Kasumi-1 (cell line): ENCODE measurements at places on chromosomes 5 and 9.

GRCh38 chr5:34580983-34581382 is 75.1 kb upstream of the RAI14 start:
- DNase-seq = no peak

DNA sequence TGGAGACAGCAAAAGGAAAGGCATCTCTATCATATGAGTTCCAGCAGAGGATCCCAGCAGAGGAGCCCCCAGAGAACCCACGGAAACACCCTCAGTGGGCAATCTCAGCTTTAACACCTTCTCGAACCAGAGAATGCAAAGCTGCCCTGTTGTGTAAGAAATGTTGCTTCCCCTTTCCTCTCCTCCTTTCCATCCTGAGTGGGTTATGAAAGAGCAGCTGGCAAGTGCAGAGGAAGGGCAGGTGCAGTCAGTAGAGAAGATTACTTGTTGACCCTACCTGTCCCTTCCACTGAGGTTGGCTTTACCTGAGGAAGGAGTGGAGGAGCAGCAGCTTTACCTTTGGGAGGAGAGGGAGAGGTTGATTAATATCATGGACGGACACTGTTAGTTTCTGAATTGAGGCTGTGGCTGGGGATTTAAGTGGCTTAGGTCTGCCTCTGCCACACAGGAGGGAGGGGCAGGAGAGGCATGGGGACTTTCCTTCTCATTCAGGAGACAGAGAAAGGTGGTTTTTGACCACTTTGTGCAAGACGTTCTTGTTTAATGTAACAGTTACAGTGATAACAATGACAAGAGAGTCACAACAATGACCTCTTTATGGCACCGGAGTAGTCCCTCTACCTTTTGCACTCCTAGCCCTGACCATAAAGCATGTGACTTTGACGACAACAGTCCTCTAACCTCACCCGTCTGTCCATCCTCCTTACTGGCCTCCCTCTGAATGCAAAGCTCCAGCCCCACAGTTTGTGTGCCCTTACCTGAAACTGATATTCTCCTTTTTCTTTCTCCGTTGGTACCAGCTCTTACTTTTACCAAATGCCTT is 254.8 kb downstream of the NSG2 start:
- DNase-seq = no peak

DNA sequence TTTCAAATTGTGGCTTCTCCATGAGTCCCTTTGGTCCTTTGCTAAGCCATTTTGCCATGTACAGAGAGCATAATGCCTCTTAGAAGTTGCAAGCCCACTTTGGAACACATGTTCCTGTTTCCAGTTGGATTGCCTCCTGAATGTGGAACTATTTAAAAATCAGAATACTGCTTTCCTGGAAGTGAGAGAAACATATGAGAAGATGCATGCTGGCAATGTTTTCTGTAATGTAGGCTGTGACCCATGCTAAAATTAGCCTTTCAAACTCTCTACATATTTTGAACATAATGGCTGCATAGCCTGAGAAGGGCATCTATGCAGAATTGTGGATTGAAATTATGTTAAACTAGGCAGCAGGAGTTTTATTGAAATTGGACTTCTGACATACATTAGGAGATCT is 175.5 kb upstream of the PAPPA start:
- no peak for DNase-seq

DNA sequence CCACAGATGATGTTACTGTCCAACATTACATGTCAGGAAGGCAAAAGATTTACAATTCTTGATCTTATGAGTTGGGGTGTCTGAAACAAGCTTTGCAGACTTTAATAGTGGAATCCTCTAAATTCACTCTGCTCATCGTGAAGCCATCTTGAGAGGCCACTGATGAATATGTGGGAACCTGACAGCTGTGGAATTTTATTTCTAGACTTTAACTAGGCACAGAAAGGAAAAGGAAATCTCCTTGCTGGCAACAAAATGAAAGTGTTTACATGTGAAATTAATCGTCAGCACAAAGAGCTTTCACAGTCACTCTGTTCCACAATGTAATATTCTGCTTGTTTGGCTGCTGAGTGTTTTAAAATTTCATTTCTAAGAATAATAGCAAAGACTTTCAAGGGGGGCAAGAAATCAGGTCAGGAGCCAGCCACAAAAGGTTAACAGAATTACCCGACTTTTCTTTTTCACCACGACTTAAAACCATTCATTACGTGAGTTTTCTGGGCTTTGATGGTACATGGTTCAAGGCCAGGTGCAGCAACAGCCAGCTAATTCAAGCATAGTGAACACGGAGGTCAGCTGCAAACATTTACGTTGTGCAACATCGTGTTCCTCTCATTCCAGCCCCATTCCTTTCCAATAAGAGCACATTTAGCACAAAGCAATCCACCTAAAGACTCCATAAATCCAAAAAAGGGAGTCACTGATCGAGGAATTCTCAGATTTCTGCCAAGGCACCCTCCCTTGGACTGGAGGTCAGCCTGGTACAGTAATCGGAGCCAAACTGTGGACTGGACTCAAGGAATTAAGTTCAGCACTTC is 14.6 kb downstream of the NREP start:
- DNase-seq = no peak

DNA sequence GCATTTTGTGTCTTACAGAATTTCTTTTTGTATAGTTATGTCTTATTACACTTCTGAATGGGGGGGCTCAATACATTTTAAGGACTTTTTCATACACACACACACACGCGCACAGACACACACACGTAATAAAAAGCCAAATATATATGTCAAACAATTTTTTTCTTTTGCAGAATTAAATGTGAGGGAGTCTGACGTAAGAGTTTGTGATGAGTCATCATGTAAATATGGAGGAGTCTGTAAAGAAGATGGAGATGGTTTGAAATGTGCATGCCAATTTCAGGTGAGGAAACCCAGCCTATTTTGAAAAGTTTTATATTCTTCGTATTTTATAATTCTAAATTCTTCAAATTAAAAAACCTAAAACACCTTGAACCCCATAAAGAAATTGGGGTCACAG is 25.6 kb downstream of the TMEFF1 start:
- no peak for DNase-seq

- DNase-seq = peak; percentile 51
Measured at GRCh38 chr5:100898504-100899346, 4.4 kb downstream of the ST8SIA4 start.

DNA sequence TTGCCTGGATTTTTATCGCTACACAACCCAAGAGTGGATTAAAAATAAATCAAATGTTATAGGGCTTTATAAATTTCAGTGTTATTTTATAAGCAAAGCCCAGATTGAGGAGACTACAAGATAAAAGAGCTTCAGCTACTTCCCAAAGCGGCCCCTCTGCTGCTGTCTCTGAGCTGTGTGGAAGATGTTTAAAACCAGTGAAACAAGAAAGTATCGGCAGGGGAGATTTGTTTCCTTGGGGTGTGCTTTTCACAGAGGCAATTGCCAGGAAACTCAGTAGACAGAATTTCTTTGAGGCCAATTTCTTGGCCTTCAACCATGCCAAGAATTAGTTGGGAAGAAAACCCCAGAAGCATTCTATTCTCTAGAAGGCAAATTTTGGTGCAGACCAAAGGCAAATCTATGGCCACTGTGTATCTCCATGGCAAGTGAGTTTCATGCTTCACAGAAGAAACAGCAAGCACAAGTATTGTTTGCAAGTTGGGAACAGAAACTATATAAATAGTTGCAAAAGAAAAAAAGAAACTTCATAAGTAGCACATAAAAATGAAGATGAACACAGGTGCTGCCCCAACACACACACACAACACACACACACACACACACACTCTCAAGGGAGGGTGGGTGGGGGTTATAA is 197.2 kb downstream of the PARP8 start:
- DNase-seq = no peak

DNA sequence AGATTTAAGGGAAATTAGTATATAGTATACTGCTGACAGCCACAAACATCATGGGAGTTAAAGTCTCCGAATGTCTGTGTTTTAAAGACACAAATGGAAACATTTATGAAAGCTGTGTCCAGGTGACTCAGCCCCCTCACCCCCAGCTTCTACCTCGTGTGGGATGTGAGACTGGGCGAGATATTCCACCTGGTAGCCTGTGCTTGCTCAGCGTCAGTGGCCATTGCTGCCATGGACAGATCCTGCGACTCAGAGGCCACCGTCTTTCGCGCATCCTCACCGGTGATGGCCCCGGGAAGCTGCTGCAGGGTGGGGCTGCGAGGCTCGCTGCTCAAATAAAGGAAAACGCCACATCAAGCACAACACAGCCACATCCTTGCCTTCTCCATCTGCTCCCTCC is 31.2 kb upstream of the EXOC3 start:
- no peak for DNase-seq

GRCh38 chr5:179734536-179735164 is 2.0 kb downstream of the MAML1 start:
- no peak for DNase-seq

- DNase-seq = no peak
Measured at GRCh38 chr9:136403915-136404800, 4.2 kb upstream of the SNAPC4 start.

- no peak for DNase-seq
Measured at GRCh38 chr5:86228147-86228546, 389.6 kb upstream of the COX7C start.

GRCh38 chr5:2181557-2181956 is 298.8 kb upstream of the IRX4 start:
- DNase-seq = no peak

DNA sequence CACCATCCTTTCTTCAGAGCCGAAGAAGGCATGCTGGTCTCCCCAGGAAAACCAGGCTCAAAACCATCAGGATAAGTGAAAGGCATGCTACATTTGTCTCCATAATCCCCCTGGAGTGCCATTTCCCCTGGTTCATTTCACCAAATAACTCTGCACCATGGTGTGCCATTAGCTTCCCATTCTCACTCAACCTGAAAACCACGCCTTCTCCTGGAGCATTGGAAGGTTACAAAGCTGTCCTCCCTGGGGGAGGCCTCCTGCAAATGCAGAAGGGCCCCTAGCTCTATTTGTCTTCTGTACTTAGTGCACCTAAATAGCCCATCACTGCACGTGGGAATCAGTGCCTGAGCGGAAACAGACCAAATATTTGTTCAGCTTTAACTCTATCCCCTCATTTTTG is 90.2 kb upstream of the ICE1 start:
- no peak for DNase-seq

DNA sequence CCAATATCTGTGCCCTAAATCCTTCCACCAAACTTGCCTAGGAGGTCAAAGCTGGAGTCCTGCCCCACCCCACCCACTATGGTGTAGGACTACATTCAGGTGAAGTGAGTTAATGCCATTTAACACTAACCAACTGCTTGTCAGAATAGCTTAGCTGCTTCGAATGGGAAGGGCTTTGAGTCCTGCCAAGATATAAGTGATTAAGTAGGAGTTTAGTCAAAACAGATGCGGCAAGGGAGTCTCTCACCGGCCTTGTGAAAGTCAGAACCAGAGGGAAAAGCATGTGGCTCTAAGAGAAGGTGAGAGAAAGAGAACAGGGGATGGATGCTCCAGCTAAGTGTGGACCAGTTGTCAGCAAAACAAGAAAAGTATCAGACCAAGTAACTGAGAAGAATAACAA is 132.6 kb downstream of the SPOCK1 start:
- no peak for DNase-seq

DNA sequence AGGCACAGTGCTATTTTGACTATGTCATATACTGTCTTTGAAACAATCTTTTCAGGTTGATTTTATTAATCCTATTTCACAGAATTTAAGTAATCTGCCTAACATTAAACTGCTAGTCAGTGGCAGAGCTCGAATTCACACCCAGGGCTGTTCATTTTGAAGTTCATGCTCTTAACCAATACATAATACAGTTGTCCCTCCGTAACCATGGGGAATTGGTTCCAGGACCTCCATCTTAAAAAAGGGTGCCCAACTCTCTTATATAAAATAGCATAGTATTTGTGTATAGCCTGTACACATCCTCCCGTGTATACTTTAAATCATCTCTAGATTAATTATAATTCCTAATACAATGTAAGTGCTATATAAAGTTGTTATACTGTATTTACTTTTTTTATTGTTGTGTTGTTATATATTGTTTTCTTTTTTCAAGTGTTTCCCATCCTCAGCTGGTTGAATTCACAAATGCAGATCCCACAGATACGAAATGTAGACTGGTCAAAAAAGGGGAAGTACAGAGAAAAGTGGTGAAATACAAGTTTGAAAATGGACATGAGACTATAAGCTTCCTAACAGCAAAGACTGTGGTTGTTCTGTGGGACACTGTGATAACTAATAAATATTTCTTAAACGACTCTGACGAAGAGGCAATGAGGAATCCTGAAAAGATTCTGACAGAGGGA is 18.3 kb downstream of the RFX3 start:
- peak; percentile 13 for DNase-seq

DNA sequence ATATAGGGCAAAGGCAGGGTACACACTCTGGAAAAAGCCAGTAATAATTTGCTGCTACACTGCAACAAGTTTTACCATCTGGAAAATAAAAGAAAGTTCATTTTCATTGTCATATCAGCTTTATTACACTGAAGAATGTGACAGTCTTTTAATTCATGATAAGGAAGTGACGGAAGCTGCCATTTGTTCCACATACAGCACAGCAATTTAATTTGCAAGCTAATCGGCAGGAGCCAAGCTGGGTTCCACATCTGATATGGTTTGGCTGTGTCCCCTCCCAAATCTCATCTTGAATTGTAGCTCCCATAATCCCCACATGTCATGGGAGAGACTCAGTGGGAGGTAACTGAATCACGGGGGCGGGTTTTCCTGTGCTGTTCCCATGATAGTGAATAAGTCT is 16.5 kb downstream of the PRELID2 start:
- no peak for DNase-seq

DNA sequence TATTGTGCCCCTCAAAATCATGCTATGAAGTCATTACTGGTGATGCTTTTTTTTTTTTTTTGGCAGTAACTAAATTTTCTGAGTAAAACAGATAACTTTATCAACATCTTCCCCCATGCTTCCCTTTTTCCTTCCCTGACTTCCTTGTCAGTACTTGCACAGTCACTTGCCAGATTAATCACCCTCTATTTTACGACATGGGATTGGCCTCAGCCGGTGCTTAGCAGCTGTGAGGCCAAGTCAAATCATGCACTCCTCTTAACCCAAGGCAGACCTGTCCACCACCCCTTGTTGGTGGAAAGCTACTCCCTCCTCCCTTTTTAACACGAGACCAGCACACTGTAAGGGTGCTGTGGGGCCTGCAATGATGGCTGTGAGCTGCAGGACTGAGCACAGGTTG is 118.0 kb upstream of the OTULINL start:
- DNase-seq = peak; percentile 33

DNA sequence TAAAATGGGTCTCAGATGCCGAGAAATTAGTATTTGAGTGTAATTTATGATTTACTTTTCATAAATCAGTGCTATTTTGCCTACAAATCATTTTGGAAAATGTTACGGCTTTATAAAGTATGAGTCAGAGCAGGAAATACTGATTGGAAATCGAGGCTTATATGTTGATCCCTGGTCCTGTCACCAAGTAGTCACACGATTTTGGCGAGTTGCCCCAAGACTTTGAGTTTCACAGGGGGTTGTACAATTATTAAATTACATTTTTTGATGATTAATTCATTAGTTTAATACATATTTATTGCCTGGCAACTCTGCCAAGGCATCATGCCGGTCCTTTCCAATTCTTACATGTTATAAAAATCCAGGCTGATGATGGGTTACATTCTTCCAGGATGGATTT is 443.9 kb upstream of the KLF4 start:
- no peak for DNase-seq

- no peak for DNase-seq
Measured at GRCh38 chr5:36763454-36763853, 113.1 kb upstream of the NIPBL start.

GRCh38 chr9:13437866-13438265 is 158.4 kb upstream of the MPDZ start:
- no peak for DNase-seq

GRCh38 chr9:93225417-93225816 is 41.5 kb downstream of the WNK2 start:
- peak; percentile 66 for DNase-seq

GRCh38 chr5:69129413-69129812 is 35.6 kb downstream of the SLC30A5 start:
- DNase-seq = no peak
